Bronchial epithelial cell (primary cell): ENCODE measurements at places on chromosomes 2 and 18. TPM values are rescaled to one million over a fixed set of nuclear protein-coding genes. Genes with fewer than 3 reads are reported as not detected.

GRCh38 chr18:38198956-38199355 lies 633.4 kb upstream of the CELF4 start:
- peak; percentile 64 for DNase-seq

DNA sequence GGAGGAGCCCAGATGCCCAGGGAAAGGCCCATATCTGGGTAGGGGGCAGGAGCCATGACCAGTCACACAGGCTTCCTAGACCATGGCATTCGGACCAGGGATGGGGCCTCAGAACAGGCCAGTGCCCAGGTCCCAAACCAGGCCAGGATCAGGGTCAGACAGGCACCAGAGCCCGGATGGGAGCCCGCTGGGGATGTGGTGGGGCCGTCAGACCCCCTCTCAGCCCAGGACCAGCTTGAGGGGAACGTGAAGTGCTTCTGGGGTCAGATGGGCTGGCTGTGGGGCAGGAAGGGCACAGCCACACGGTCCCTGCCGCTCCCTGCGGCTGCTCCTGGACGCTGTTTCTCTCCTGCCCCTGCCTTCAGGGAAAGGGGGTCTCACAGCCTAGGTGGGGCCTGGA lies 39.1 kb downstream of the SNED1 start:
- DNase-seq, result no peak

DNA sequence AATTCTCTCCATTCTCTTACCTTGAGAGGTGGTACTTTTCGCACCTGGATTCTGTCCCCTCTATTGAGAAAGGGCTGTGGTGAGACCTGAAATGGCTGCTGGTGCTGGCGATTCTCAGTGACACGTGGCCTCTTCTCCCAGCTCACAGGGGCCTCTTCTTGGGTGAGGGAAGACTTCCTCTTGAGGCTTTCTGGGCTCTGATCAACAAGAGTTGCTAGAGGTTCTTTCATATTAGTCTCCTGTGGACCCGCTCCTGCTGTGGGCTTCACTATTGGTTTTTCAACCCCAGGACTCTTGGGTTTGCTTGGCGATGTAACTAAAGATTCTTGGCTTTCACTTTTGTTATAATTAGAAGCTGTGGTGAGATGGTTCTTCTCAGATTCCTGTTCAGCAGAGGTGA lies 76.3 kb upstream of the DTNB start:
- DNase-seq, result no peak

DNA sequence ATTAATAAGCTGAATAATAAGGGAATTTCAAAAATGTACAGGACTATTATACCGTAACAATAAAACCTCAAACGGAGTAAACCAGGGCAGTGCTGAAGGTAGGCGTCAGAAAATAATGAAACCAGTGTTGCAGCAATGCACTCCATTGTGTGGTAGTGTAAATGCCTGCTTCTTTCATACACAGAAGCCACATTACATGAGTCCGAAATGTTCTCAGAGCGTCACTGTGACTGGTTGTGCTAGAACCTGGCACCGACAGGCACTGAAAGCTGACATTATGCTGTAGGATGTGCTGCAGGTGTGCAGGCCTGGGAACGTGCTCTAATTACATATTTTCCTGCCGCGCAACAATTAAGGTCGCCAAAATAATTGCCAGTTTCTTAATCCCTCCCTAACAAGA lies 53.3 kb downstream of the ZEB2 start:
- no peak for DNase-seq

DNA sequence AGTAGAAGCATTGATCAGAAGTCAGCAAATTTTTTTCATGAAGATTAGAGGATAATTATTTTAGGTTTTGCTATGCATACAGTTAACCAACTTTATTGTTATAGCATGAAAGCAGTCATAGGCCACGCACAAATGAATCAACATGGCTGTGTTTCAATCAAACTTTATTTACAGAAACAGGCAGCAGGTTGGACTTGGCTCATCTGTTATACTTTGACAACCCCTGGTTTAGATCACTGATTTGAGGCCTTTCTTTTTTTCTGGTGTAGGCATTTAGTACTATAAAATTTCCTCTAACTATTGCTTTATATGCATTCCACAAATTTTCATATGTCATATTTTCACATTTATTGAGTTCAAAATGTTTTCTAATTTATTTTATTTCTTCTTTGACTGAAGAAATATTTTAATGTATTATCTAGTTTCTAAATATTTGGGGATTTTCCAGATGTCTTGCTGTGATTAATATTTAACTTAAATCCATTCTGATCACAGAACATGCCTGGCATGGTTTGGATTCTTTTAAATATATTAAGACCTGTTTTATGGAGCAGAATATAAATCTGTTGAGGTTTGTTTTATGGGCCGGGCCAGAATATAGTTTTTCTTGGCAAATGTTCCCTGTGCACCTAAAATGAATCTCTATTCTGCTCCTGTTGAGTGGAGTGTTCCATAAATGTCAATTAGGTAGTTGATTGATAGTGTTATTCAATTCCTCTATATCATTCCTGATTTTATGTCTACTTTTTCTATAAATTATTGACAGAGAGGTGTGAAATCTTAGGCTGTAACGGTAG lies 116.3 kb upstream of the KLHL29 start:
- no peak for DNase-seq

- DNase-seq, result no peak
Observed at GRCh38 chr2:51424418-51424817, 392.5 kb upstream of the NRXN1 start.

- no peak for DNase-seq
Observed at GRCh38 chr2:158184001-158184400, 82.3 kb downstream of the UPP2 start.

- no peak for DNase-seq
Observed at GRCh38 chr18:35368595-35368994, 8.5 kb downstream of the ZNF396 start.

DNA sequence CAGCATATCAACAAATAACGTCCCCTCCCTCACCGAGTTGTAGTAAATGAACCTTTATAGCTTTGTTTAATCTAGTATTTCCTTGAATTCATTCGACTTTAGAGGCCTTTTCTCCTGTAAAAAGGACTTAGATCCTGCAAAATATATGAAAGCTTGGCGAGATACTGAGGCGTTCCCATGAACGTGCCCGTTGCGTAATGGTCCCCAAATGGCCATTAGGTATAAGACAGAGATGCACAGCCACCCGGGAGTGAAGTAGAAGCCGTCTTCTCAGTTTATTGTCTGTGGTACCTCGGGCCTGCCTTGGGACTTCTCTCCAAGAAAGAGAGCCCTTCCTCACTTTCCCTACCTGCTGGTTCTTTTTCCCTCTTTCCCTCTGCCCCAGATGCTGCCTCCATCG lies 310.6 kb downstream of the CELF4 start:
- no peak for DNase-seq

DNA sequence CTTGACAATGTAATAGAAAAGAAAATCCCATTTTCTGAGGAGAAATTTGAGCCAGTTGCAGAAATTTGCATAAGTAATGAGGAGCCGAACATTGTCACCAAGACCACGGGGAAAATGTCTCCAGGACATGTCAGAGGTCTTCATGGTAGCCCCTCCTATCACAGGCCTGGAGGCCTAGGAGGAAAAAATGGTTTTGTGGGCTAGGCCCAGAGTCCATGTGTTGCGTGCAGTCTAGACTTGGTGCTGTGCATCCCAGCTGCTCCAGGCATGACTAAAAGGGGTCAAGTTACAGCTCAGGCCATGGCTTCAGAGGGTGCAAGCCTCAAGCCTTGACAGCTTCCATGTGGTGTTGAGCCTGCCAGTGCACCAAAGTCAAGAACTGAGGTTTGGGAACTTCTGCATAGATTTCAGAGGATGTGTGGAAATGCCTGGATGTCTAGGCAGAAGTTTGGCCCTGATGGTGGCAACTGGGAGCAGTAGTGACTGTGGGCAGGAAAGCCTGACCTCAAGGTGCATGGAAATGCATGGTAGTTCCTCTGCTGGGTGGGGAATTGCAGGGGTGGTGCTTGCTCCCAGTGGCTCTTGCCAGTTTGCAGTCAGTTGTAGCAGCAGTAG lies 41.9 kb upstream of the CCDC195 start:
- DNase-seq, result no peak

GRCh38 chr18:10840743-10841142 lies 308.6 kb downstream of the PIEZO2 start:
- DNase-seq, result no peak

The CPO gene
- 0.13 TPM in 1 of 2 replicates, not detected in the other for total RNA-seq

The CTAGE1 gene
- under 0.01 TPM in 1 of 2 replicates, not detected in the other for total RNA-seq

The TUBA4B gene
- not detected in 2 replicates for total RNA-seq

The SLC5A7 gene
- not detected in 2 replicates for total RNA-seq
